ENCODE measurements at places on chromosomes 11 and 22. TPM values are rescaled to one million over a fixed set of nuclear protein-coding genes. Genes with fewer than 3 reads are reported as not detected.

The PGA5 gene
- not detected for total RNA-seq

The PRG3 gene
- not detected for total RNA-seq

The PTPN5 gene
- total RNA-seq: not detected

The OR51S1 gene
- not detected for total RNA-seq

DNA sequence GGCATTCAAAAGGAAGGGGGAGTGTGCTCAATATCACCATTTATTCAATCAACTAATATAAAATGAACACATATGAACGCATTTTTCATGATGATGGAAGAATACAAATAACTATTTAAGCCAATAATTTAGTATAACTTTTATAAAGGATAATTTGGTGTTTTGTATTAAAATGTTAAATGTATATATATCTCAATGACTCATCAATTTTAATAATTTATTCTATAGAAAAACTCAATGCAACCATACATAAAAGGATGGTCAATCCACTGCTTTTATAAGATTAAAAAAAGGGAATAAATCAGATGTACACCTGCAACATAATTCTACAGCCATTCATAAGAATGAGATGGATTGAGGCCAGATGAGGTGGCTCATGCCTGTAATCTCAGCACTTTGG, 50.6 kb downstream of the PICALM start:
- H3K4me1 ChIP-seq: peaks cover 7% of the 10 kb centered on the region
- no peak overlapping the region for H3K4me3 ChIP-seq
- no peak overlapping the region for H3K27ac ChIP-seq
- H3K27me3 ChIP-seq: no peaks in the 10 kb centered on the region
- DNase-seq: no peak
- H3K36me3 ChIP-seq: peaks cover 68% of the 10 kb centered on the region

DNA sequence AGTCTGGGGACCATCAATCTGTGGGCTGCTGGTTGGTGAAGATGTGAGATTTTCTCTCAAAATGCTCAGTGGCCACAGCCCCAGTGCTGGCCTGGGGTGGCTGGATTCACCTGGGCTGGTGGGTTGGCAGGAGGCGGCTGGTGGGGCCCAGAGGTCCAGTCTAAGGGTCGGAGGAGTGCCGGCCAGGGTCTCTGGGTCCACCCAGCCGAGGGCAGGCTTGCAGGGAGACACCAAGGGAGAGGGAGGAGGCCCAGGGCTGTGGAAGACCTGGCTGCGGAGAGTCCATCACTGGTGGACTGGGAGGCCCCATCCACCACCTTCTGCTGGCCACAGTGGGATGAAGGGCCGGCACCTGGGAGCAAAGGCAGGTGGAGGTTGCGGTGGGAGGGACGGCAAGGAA, 582 bp upstream of the SHANK3 start:
- DNase-seq: no peak
- H3K27me3 ChIP-seq: peaks cover 48% of the 10 kb centered on the region
- no peak overlapping the region for H3K4me3 ChIP-seq
- no peaks in the 10 kb centered on the region for H3K36me3 ChIP-seq

- no peak overlapping the region for H3K27ac ChIP-seq
- H3K27me3 ChIP-seq: no peaks in the 10 kb centered on the region
- H3K4me3 ChIP-seq: no peak overlapping the region
- peaks cover 4% of the 10 kb centered on the region for H3K36me3 ChIP-seq
- DNase-seq: no peak
Measured at GRCh38 chr22:33812360-33812977, 107.8 kb downstream of the LARGE1 start.

DNA sequence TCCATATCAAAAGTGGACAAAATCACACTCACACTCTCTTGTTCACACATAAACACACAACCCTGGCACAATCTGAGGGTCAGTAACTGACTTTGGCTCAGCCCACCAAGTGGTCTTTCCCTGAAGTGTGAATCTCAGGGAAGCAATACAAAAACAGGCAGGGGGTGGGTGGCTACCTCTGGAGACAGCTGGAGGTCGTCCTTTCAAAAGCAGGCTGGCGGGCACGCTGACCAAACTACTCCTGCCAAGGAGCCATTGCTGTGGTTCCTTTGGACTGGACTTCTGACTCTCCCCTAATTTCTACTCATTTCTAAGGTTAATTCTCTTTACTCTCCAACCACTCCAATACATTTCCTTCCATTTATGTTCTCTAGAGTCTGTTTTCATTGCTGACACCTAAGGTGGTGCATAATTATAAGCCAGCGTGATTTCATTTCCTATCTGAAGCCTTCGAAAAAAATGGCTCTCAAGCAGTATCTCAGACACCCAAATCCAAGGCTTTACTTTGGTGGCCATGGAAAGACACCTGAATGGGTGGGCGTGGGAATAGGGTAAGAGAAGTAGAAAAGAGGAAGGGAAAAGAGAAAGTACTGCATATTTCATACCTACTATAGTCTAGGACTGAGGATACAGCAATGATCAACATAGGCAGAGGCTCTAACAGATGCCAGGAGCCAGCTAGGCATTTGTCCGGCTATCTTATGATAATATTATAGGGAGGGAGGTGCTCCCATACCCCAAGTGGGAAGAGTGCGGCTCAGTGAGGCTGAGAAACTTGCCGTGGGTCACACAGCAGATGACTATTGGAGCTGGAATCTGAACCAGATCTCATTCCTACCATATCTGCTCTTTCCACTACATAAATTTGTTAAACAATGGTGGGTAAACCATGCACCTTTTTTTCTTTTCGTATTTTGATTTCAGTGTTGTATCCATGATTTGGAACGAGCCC, 22.0 kb downstream of the FZD4 start:
- no peak overlapping the region for H3K4me3 ChIP-seq
- H3K27ac ChIP-seq: no peak overlapping the region
- H3K4me1 ChIP-seq: peaks cover 12% of the 10 kb centered on the region
- DNase-seq: no peak
- H3K27me3 ChIP-seq: no peaks in the 10 kb centered on the region

DNA sequence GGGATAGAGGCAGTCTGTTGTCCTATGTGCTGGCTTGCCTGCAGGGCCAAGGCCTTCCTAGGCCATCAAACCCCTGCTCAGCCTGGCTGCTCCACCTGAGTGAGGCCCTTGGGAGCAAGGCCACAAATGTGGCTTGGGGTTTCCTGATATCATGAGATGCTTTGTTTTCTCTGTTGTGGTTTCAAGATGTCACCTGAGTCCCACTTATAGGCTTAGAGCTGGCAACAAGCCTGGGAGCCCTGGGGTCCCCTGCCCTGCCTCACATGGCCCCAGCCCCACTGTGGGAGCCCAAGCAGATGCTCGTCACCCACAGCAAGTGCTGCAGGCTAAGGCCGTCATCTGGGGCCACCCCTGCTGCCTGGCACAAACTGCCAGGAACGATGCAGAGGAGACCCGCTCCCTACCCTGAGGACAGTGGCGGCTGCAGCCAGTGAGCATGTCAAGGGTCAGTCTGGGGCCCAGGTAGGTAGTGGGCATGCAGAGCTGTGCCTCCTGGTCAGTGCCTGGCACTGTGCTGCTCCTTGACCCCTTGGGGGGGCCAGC, 75.4 kb upstream of the KCNQ1OT1 start:
- H3K36me3 ChIP-seq: no peaks in the 10 kb centered on the region
- peaks cover 41% of the 10 kb centered on the region for H3K4me1 ChIP-seq
- peaks cover 18% of the 10 kb centered on the region for H3K27me3 ChIP-seq
- H3K27ac ChIP-seq: no peak overlapping the region
- DNase-seq: no peak

Measured in MCF 10A (cell line).